ENCODE measurements at places on chromosomes 12 and 14.

GRCh38 chr14:104158827-104159798, 20.7 kb downstream of the KIF26A start:
- DNase-seq: no peak

GRCh38 chr14:33444136-33444535, 505.5 kb downstream of the NPAS3 start:
- DNase-seq: no peak

GRCh38 chr14:105184461-105184860, 3.3 kb upstream of the NUDT14 start:
- no peak for DNase-seq

DNA sequence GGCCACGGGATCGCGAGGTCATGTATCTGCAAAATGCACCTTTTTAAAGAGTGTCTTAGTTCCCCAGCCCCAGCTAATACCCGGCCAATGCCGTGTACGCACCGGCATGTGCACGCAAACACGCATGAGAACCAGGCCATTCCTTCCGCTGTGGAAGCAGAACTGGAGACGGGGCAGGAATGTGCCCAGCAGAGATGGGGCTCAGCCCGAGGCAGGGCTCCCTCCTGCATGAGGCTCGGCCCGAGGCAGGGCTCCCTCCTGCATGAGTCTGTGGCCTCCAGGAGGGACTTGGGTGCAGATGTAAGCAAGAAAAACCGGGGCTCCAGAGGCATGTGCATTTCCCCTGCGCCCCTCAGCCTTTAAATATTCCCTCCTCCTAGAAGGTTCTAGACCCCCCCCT, 38.2 kb downstream of the SLC6A12 start:
- no peak for DNase-seq

DNA sequence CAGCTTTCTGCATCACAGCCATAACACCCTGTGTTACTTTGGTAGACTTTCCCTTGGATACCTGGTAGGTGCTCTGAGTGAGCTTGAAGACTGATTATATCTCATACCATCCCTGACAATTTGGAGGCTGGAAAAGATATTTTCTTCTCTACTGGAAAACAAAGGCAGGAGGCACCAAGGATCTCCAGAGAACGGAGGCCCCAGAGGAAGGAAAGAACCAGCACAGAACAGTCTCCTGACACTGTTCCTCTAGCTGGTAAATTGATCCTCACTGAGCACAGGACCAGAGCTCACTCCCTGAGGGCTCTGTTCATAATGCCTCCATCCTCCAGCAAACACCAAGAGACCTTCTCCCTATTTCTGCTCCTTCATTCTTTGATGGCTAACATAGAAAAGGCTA, at the start of gene OR11G2:
Gene OR11G2, plus strand, starts transcription at position 301 of the 400 bp plus-strand sequence. CDS start 6,542 bp downstream, outside the sequence.
- no peak for DNase-seq

DNA sequence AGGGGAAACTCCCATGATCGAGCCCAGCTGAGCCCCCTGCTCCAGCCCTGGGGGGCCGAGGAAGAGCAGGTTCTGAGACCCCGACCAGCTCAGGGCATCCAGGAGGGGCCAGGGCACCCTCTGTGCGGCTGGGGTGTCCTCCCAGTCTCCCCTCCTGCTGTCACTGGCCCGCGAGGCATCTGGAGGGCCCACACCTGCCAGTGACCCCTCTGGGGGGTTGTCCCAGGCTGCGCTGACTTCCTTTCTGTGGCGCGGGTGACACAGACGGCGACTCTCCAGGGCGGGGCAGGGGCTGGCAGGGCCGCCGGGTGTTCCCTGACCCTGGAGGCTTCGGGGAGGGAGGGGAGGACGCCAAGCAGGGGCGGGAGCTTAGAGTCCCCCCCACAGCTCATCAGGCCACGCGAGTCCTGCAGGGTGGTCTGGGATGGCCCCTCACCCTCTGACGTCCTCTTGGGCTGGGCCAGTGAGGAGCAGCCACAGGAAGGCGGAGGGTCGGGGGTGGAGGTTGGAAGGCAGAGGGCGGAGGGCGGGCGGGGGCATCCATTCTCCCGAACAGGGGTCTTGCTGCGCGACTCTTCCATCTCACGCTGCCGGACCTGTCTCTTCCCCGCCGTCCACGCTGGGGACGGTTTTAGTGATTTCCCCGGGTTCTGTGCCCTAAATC, 38.6 kb upstream of the FBRSL1 start:
- no peak for DNase-seq

GRCh38 chr12:58435647-58436046, 484.7 kb downstream of the LRIG3 start:
- DNase-seq: no peak

GRCh38 chr14:81565441-81566290, 32.0 kb upstream of the SEL1L start:
- no peak for DNase-seq

- no peak for DNase-seq
Measured at GRCh38 chr12:57066245-57066644, 12.3 kb downstream of the NEMP1 start.

DNA sequence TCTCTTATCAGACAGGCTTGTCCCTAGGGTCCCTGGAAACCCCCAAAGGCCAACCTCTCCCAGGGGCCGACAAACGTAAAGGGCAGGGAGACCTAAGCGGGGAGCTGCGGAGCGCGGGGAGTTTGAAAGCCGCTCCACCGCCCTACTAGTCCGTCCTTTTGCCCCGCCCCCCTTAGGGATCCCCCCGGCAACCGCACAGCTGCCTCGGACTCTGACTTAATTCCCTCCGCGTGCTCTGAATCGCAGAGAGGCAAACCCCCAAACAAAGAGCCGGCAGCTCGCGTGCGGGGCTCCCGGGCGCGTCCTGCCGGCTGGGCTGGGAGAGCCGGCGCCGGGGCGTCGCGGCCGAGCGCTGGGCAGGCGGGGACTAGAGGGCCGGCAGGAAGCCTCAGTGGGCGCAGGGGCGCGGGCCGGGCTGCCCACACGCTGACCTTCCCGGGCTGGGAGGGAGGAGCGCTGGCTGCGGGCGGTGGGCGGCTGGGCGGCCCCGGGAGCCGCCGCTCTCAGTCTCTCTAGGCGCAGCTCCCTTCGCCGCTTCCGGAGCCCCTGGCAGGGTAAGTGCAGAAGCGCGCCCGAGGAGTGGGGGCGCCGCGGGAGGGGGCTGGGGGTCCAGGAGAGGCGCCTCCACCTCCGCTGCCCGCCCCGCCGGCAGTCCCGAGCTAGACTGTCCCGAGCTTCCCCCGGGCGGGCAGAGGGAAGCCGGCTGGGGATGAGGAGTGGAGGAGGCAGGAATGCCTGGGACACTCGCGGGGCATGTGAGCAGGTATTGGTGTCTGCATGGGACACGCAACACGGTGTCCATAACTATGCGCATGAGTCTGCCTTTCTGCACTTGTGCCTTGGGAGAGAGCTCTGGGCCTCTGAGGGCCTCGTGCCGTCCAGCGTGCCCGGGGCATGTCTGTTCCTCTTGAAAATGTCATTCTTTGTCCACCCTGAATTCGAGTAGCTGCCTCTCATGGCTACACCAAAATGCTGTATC, at the start of gene TSPAN11:
Gene TSPAN11, plus strand, starts transcription at position 506 of the 979 bp plus-strand sequence. CDS start 27,244 bp downstream, outside the sequence.
- no peak for DNase-seq

GRCh38 chr12:92568691-92569090, 134.1 kb upstream of the PLEKHG7 start:
- no peak for DNase-seq

GRCh38 chr12:47237751-47238211, 158.0 kb upstream of the AMIGO2 start:
- no peak for DNase-seq

DNA sequence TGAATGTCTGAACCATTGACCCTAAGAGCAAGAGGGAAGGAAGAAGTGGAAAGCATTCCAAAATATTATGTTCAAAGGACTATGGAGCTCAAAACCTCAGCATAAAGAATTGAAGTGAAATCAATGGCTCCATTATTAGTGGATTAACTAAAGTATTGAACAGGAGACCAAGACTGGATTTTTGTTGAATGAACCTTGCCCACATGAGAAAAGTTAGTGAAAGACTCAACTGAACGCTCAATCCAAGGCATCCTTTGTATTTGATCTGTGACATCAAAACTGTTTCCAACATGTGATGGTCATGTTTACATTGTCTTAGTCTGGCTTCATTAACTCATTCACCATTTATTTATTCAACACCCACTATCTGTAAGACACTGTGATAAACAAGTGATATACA, 161.0 kb downstream of the CNTN1 start:
- no peak for DNase-seq

DNA sequence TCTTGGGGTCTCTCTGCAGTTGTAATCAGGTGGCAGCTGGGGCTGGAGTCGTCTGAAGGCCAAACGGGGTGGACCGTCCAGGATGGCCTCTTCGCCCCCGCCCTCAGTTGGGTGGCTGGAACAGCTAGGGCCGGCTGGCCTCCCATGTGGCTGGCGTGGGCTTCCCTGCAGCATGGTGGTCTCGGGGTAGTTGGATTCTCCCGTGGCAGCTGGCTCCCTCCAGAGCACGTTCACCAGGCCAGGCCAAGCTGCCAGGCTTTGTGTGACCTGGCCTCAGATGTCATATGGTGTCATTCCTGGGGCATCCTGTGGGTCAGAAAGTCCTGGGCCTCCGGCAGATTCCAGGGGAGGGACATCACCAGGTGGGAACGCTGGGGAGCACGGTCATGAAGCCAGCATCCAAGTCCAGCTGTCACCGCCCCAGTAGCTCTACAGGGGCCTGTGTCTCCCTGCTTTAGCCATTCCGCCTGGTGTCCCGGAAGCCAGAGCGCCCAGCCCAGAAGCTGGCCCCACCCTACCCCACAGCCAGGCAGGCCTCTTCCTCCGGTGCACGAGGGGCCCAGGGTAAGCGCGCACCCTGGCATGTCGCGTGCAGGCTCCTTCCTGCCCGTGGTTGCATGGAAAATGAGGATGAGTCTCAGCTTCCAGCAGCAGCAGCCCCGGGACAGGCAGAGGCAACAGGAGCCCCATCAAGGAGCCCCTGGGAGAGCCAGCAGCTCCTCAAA, 1.3 kb upstream of the NUDT14 start:
- DNase-seq: no peak

DNA sequence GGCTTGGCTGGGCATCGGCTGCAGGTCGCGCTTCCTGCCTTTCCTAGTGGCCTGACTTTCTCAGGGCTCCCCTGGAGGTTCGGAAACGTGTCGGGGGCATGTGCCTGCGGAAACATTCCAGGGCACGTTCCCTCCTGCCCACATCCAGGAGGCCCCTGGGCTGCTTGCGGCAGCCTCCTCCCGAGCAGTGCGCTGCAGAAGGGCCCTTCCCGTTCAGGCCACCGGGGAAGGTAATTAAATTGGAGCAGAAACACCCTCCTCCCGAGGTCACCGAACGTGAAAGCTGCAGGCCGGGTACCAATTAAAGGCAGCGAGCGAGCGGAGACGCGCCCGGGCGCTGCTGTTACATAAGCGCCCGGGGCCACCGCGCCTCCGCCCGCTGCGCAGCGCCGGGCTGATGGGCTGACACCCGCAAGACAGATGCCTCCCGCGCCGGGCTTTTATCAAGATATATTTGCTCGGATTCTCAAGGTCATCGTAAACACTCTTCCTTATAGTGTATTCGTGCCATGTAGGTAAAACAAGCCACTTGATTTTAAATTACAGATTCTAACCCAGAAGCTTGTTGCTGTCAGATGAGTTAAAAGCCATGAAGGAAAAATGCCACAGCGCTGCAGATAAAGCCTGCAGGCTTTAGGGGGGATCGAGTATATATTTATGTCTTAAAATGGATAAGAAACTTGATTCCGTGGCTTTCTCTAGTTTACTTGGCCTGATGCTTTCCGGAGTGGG, 31.4 kb downstream of the SSPN start:
- DNase-seq: no peak

DNA sequence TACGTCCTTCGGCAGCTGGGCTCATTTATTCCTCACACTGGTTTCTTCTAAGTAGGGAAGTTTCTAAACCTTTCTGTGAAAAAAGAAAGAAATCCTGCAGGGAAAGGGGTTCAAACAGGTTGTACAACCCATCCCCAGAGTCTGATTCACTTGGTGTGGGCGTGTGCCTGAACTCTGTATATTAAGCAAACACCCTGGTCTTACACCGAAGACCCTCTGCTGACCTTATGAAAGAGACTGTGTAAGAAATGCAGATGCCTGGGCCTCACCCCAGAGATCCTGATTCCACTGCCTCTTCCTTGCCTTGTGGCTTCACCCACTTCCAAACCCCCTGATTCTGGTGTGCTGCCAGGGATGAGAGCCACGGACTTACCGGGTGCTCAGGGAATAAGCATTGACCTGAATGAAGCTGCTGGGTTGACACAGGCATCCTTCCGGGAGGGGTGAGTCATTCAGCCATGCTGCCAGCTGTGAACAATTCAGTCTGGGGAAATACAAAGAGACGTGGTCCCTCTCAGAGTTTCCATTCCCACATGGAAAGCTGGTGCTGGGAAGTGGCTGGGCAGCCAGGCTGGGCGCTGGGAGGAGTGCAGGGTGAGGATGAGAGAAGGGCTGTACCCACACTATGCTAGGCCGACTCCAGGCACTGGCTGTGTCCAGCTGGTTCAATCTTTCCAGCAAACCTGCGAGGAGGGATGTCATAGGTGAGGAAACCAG, 26.5 kb upstream of the ACTN1 start:
- no peak for DNase-seq

DNA sequence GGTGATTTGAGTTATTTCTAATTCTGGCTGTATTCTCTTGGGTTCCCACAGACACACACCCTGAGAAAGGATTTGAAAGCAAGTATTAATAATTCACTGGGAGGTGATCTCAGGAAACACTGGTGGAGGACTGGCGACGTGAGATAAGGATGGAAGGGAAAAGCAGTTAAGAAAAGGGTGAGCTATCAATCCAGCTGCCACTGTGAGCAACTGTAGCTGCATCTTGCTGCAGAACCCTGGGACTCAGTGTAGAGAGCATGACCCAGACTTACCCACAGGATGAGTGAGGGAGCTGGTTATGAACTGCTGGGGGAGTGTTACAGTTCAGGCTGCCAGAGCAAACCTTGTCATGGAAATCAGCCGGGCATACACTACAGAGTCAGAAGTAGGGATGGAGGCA, 71.9 kb downstream of the RESF1 start:
- DNase-seq: no peak

GRCh38 chr14:59055439-59056045, 132.9 kb upstream of the DAAM1 start:
- no peak for DNase-seq

Measured in GF-D8 (cell line).